ENCODE measurements at places on chromosomes 7 and 10. TPM values are rescaled to one million over a fixed set of nuclear protein-coding genes. Genes with fewer than 3 reads are reported as not detected.
A peak's percentile ranks its signal among the peaks of the same experiment; 100 is the strongest.

DNA sequence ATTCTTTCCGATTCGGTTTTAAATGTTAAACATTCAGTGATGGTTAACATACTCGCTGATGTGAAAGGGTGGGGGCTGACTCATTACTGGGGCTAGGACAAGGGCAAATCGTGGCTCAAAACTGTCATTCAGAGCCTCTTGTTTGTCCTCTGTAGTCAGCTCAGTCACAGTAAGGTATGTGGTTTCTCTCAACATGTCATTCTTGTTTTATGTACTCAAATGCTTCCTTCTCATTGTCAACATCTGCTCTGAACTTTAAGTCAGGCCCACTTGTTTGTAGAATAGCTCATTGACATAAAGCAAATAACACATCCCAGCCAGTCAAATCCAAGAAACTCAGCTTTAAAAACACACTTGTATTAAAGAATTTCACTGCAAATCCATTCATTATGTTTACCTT lies 7.3 kb downstream of the SLC16A9 start:
- H3K27ac ChIP-seq, result no peak overlapping the region
- H3K4me1 ChIP-seq, result no peaks in the 10 kb centered on the region
- no peak for DNase-seq
- no peaks in the 10 kb centered on the region for H3K36me3 ChIP-seq
- H3K27me3 ChIP-seq, result peaks cover 18% of the 10 kb centered on the region

DNA sequence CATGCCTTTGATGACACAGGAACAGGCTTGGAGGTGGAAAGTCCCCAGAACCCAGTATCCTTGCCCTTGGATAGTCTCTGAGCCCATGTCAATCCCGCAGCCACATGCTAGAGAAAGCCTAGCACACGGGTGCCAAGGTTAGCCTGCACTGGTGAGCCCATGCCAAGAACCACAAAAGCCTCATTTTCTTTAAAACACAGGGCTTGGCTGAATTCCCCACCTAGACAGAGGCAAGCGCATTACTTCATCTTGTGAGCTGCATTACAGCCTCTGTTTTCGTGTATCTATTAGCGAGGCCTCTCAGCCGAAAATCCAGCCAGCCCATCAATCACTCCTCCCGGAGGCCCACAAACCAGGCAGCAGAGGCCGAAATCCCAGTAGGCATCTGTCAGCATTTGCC lies 314.9 kb upstream of the AUTS2 start:
- no peak overlapping the region for H3K4me3 ChIP-seq
- H3K36me3 ChIP-seq, result no peaks in the 10 kb centered on the region
- no peaks in the 10 kb centered on the region for H3K27me3 ChIP-seq
- no peak for DNase-seq

GRCh38 chr10:76111986-76112825 lies 680.8 kb downstream of the LRMDA start:
- H3K4me1 ChIP-seq, result no peaks in the 10 kb centered on the region
- DNase-seq, result no peak
- H3K27me3 ChIP-seq, result no peaks in the 10 kb centered on the region
- H3K27ac ChIP-seq, result no peak overlapping the region
- no peak overlapping the region for H3K4me3 ChIP-seq

DNA sequence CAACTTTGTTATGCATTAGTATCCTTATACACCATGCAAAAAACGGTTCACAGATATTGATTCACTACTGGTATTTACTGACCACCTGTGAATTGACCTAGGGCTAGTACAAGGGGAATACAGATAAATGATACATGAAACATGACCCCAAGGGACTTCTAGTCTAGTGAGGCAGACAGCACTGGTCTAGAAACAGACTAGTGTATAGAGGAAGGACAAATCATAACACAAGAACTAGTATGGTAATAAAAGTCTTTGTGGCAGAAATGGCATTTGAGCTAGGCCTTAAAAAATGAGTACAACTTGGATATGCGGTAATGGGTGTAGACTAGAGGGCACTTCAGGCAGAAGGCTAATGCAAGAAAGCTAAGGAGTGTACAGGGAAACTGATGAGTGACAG lies 86.6 kb downstream of the SLC25A13 start:
- no peak for DNase-seq
- H3K36me3 ChIP-seq, result peaks cover 10% of the 10 kb centered on the region
- no peaks in the 10 kb centered on the region for H3K4me1 ChIP-seq
- H3K4me3 ChIP-seq, result no peak overlapping the region
- no peaks in the 10 kb centered on the region for H3K27me3 ChIP-seq
- no peak overlapping the region for H3K27ac ChIP-seq

DNA sequence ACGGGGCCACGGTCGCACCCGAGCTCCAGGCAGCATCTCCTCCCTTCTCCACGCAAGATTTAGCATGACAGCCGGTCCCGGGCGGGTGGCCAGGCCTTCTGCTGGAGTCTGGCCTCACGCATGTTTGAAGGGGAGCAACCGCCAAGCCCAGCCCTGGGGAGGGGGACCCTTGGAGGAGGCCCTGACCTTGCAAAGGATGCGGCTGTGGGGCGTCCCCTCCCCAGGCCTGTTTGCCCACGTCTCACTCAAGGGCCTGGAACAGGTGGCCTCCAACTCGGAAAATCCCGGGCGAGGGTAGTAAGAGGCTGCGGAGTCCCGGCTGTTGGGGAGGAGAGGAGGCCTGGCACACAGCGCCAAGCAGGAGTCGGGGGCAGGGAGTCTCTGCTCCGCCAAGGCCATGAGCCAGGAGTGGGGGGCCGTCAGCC lies 50.6 kb upstream of the DPYSL4 start:
- no peak overlapping the region for H3K4me3 ChIP-seq
- no peak for DNase-seq
- H3K27me3 ChIP-seq, result no peaks in the 10 kb centered on the region
- H3K4me1 ChIP-seq, result no peaks in the 10 kb centered on the region
- no peak overlapping the region for H3K27ac ChIP-seq

- peak overlapping the region; percentile 84 for H3K4me3 ChIP-seq
- no peak for DNase-seq
- H3K27ac ChIP-seq, result peak overlapping the region; percentile 97
These were observed 1.3 kb upstream of the YWHAG start for GRCh38 chr7:76359978-76360638.

DNA sequence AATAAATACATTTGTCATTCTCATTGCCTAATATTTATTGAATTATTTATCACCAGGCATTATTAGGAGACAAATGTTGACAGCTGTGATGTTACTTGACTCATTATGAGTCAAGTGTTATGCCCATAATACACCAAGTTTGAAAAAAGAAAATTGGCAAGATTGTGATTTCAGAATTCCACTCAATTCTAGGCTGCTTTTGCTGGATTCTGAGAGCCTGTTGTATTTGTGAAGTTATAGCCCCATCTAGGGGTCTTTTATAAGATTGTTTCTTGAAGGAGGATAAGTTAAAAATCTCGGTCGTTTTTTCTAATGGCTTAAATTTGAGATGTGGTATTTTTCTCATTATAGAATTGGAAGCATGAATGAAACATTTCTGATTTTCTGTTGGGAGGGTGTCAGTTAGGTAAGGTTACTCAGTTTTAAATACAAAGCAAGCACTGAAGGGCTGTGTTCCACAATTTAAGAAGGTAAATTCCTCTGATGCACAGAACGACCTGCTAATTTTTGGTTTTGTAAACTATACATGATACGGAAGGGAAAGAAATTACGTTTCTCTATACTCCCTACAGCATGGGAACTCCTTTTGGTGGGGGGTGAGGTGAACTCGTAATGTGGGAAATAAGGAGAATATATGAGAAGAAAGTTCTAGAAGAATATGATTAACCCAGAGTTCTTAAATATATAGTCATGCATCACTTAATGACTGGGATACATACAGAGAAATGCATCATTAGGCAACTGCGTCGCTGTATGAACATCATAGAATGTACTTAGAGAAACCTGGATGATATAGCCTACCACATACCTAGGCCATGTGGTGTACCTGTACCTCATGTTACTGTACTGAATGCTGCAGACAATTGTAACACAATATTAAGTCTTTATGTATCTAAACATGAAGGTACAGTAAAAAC lies 2.6 kb downstream of the STK31 start:
- H3K36me3 ChIP-seq, result no peaks in the 10 kb centered on the region
- no peak for DNase-seq
- no peaks in the 10 kb centered on the region for H3K4me1 ChIP-seq
- H3K27me3 ChIP-seq, result no peaks in the 10 kb centered on the region

- DNase-seq, result no peak
- no peaks in the 10 kb centered on the region for H3K27me3 ChIP-seq
- no peak overlapping the region for H3K4me3 ChIP-seq
- no peaks in the 10 kb centered on the region for H3K4me1 ChIP-seq
- H3K27ac ChIP-seq, result no peak overlapping the region
- H3K36me3 ChIP-seq, result no peaks in the 10 kb centered on the region
These were observed 217.6 kb upstream of the TCF7L2 start for GRCh38 chr10:112732277-112732921.

DNA sequence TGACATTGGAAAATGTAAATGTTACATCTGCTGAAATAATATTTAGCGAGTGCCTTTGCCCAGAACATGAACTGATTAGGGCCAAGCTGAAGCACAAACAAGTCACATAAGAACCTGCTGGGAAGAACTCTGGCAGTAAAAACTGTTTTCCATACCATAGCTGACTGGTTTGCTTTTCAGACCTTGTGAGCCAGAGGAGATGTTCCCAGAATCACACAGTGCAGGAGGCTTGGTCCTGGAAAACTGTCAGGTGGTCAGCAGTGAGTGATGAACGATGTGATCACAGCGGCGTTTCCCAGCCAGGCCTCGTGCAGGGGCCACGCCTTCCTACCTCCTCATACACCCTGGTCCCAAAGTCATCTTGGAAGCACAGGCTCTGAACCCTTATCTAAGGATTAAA lies 164.2 kb upstream of the EEPD1 start:
- DNase-seq, result no peak
- H3K4me1 ChIP-seq, result no peaks in the 10 kb centered on the region
- H3K36me3 ChIP-seq, result no peaks in the 10 kb centered on the region

DNA sequence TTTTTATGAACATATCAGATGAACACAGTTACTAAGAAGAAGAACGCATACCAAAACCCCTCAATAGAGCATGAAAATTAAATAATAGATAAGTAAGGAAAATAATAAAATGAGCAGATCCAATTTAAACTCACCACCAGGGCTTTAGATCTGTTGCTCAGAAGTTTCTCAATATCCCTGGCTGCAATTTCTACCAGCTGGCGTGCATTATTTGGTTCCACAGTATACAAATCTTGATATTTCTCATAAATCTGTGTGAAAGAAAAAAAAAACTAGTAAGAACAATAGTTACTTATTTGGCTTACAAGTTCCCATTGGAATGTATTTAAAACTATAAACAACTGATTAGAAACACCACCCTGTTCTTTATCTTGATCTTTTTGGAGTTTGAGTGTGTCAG lies 108.6 kb downstream of the CACNA2D1 start:
- no peak overlapping the region for H3K27ac ChIP-seq
- DNase-seq, result no peak
- H3K4me1 ChIP-seq, result no peaks in the 10 kb centered on the region
- no peaks in the 10 kb centered on the region for H3K36me3 ChIP-seq
- no peak overlapping the region for H3K4me3 ChIP-seq

DNA sequence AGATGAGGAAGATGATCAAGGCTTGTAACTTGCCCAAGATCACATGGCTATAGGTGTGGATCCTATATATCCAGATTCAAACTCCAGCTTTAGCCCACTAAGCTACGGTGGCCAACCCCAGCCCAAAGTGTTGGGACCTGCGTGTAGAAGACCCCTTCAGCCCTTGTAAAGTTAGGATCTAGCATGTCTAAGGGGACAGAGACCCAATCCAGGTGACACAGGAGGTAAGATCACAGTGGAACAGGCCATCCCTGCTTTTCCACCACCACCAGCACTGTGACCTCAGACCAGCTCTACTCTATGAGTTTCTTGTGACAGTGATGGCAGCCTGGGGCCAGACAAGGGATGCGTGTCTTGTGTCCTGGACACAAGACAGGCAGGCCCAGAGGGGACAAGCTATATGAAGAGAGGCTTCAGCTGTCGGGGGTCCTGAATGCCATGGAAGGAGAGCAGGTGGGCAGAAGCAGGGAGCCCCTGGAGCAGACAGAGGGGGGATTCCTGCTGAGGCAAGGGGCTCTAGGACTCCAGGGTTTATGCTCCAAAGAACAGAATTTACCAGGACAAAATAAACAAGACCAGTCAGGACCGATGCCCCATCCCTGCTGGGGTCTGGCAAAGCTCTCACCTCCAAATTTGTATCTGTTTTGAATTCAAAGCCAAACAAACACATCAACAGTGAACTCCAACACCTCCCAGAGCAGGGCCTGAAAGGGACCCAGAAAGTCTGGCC lies 10.4 kb downstream of the GPRIN2 start:
- no peak for DNase-seq
- peaks cover 13% of the 10 kb centered on the region for H3K27me3 ChIP-seq
- H3K27ac ChIP-seq, result no peak overlapping the region
- H3K36me3 ChIP-seq, result no peaks in the 10 kb centered on the region
- no peaks in the 10 kb centered on the region for H3K4me1 ChIP-seq

DNA sequence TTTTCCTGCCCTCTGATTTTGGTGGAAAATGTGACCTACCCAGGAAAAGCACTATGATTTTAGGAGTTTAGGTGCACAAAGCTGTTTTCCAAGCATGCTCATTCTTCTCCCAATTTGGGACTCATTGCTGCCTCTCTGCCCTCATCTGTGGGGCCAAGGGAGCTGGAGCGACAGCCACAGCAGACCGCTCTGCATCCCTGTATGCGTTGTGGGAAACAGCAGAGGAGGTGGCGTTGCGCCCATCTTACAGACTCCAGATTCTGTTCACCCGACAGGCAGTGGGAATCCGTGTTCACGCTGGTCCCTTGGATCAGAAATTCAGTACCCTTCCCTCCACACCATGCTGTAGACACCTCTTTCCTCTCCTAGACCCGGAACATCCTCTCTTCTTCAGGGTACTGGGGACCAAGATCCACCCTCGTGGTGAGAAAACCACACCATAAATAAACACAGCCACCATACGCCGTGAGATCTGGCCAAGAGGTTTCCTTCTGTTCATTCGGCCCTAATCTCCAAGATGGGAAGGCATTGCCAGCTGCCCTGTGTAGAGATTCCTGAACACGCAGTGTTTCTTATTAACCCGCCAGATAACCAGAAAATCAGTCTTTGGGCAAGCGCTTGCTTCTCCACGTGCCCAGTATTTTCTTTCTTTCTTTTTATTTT lies 87.9 kb downstream of the CUX1 start:
- no peaks in the 10 kb centered on the region for H3K27me3 ChIP-seq
- H3K36me3 ChIP-seq, result no peaks in the 10 kb centered on the region
- no peaks in the 10 kb centered on the region for H3K4me1 ChIP-seq
- no peak overlapping the region for H3K4me3 ChIP-seq

The CCZ1 gene
- 119 TPM for total RNA-seq

The EBF3 gene
- total RNA-seq, result not detected

The PAX4 gene
- total RNA-seq, result not detected

The PRF1 gene
- 116 TPM for total RNA-seq

The ABCB1 gene
- total RNA-seq, result 2.8 TPM
